ENCODE measurements at places on chromosomes 16 and 17. TPM values are rescaled to one million over a fixed set of nuclear protein-coding genes. Genes with fewer than 3 reads are reported as not detected.

The CETP gene
- not detected for total RNA-seq

The CES1 gene
- 97.4 TPM for total RNA-seq

The SSTR5 gene
- 0.23 TPM for total RNA-seq

The FOXF1 gene
- total RNA-seq, result not detected

The TUBB3 gene
- 31.3 TPM for total RNA-seq

The DPEP2 gene
- not detected for total RNA-seq

The TP53TG3B gene
- total RNA-seq, result not detected

The KRTAP2-2 gene
- not detected for total RNA-seq

All from Caco-2 (cell line).